Inflammatory macrophage (primary cell): ENCODE measurements at places on chromosomes 1 and 21.

- DNase-seq: no peak
Observed at GRCh38 chr1:71737768-71738167, 544.6 kb downstream of the NEGR1 start.

GRCh38 chr21:38809198-38809878 is 3.6 kb downstream of the ETS2 start:
- peak; percentile 75 for DNase-seq

- DNase-seq: no peak
Observed at GRCh38 chr1:156310962-156311361, 11.9 kb upstream of the VHLL start.

DNA sequence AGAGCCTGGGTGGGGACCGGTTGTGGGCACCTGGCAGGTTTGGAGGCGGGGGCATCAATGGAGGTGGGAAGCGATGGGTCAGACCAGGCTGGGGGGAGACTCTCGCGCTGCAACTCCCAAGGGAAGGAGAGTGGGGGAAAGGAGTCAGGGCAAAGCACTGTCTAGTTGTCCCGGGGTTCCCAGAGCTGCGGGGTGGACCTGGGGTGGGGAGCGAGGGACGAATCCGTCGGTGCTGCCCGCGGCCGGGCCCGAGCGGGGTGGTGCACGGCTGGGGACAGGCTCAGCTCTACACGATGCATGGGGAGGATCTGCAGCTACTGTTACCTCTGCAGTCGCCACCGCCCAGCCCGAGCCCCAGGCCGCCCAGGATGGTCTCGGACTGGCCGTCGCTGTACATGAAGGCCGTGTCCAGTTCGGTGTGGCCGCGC is 427 bp downstream of the AKR7A2 start:
- no peak for DNase-seq

GRCh38 chr21:30206551-30207251 is 9.2 kb downstream of the CLDN8 start:
- no peak for DNase-seq

GRCh38 chr1:23574265-23574754 is 15.0 kb upstream of the ID3 start:
- DNase-seq: no peak

- DNase-seq: no peak
Observed at GRCh38 chr1:27136236-27136551, 18.7 kb downstream of the SLC9A1 start.

DNA sequence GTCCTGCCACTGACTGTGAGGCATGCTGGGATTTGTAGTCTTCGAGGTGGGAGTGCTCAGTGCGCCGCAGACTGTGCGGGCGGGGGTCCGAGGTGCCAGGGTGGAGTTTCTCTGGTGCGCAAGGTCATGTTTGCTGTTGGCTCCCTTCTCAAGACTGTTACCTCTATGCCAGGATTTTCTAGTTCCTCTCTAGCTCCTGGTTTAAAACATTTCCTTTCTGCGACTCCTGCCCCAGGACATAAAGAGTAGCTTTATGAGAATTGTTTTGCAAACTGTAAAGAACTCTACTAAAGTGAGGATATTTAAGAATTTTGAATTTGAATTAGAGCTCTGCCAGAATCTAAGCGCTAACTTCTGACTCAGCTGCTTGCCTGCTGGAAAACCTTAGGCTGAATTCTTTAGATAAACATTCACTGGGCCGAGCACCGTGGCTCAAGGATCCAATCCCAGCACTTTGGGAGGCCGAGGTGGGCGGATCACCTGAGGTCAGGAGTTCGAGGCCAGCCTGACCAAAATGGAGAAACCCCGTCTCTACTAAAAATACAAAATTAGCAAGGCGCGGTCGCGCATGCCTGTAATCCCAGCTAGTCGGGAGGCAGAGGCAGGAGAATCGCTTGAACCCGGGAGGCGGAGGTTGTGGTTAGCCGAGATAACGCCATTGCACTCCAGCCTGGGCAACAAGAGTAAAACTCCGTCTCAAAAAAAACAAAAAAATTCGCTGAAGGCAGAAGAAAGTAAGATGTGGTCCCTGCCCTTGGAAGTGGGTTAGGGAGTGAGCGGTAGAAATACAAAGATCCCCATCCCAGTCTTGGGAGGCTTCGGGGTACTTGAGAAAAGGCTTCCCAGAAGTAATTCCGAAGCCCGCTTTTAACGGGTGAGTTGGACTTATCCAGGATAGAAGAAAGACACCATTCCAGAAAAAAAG is 992 bp upstream of the USP48 start:
- no peak for DNase-seq
